ENCODE measurements at places on chromosomes 16 and 17.

DNA sequence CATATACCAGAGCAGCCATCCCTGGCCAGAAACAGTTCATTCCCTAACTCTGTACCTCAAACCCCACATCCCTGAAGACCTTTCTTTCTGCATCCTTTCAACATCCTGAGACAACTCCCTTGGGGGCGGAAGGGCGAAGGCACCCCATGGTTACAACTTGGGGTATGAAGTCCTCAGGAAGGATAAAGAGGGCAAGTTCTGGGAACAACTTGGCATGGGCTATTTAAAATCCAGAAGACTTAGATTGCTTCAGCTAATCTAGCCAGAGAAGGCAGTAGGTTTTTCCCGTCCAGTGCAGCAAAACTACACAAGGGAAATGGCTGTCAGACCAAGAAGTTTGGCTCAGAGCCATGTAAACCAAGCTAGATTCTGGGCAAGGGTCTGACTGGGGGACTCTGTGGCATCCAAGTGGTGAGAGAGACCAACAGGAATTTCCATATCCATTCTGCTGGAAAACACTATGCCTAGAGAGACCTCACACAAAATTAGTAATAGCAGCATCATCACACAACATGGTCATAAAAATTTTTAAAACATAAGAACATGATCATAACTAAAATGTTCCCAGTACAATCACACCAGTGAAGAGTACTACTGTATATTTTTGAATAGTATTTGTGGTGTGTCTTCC, 113.2 kb downstream of the CDYL2 start:
- no peak for DNase-seq

DNA sequence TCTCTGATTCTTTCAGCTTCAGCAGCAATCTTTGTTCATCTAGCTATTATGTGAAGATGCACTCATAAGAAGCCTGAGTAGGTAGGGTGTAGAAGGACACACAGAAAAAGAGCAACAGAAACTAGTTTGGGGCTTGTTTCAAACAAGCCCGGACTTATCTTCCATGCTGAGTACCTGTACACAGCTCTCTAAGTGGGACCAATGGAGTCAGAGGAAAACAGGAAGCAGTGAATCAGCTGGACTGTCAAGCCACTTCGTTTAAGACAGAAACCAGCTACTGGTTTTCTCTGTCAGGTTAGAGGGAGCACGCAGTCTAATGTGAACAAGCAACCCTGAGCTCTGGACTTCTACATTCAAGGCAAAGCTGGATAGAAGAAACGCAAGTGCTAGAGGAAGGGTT, 16.0 kb downstream of the MAP2K6 start:
- no peak for DNase-seq

- DNase-seq, result no peak
Measured at GRCh38 chr16:85027958-85028684, 526 bp downstream of the KIAA0513 start.

GRCh38 chr16:25264597-25264996, 7.0 kb upstream of the ZKSCAN2 start:
- DNase-seq, result no peak

- no peak for DNase-seq
Measured at GRCh38 chr16:8845699-8846298, 23.0 kb downstream of the CARHSP1 start.

DNA sequence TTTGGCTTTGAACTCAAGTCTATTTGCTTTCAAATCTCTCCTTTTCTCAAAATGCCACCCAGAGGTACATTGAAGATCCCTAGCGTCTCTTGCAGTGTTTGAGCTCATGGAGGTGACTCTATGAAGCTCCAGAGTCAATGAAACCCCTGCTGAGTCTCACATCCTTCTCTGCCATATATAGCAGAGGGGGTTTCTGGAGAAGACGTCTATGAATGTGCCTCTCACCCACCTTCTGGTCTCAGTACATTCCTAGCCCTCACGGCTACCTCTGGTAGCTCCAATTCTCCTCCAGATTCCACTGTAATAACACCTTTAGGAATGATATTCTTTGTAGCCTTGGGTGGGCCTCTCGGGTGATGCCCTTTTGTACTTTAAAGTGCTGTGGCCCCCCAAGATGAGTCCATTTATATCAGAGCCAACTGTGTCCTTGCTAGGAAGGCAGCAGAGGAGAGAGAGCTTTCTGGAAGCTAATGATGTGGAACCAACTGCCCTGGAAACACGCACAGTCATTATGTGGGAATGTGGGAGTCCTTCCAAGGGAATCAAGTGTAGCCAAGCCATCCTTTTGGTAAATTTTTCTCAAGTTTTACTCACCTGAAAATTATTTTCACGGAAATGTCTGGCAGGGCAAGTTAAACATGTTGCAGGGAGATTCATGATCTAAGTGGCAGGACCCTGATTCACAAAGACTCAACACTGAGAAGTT, 123.4 kb downstream of the ASIC2 start:
- no peak for DNase-seq

DNA sequence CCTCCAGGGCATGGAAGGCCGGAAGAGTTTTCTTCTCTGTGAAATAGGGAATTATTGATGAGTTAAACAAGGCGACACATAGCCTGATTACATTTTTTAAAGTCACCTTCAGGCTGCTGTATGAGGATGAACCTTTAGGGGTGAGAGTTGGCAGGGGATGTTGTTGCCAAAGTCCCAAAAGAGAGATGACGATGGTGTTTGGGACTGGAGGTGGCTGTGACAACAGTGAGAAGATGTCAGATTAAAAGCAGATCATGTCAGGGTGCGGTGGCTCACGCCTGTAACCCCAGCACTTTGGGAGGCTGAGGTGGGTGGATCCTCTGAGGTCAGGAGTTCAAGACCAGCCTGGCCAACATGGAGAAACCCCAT, 16.8 kb upstream of the ASGR2 start:
- DNase-seq, result peak; percentile 30

DNA sequence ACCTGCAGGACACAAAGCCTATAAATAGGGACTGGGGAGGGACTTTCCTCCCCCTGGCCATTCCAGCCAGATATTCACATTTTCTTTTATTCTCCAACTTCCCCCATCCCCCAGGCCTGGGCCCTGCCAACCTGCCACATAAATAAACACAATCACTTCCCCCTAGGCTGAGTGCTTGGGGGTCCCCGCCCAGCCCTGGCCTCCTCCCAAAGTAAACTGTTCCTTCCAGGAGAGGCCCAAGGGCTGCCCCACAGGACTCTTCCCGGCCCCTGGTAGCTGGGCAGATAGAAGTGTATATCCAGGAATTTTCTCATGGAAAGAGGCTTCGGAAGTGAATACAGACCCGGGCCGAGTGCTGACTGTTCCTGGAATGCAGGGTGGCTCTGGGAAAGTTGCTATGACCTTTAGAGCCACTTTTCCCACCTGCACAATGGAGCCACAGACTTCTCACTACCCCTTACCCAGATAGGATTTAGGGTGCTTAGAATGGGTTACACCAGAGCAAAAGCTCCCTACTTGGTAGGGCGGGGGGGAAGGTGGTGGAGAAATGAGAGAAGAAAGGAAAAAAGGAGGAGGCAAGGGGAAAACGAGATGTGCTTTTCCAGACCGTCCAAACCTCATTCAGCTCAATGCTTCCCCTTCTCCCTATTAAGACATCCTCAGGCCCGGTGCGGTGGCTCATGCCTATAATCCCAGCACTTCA, 8.5 kb downstream of the CSF3 start:
- DNase-seq, result no peak

DNA sequence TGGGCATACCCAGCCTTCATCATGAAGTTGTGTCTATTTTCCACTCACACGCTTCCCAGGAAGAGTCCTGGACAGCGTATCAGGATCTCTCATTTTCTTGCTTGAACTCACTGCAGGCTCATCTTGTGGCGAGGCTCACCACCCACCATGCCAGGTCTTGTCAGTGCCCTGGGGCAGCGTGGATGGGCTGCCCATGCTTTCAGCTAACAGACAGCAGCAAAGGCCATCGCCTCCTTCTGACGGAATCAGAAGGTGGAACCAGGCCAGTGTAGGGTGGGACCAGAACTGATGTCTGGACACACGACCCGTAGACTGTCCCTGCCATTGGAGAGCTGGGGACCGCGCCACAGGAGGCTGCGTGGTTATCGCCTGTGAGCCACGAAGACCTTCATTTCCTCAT, 169.4 kb downstream of the FOXL1 start:
- DNase-seq, result no peak

- DNase-seq, result peak; percentile 75
Measured at GRCh38 chr16:2090777-2091546, 43.2 kb downstream of the TSC2 start.

DNA sequence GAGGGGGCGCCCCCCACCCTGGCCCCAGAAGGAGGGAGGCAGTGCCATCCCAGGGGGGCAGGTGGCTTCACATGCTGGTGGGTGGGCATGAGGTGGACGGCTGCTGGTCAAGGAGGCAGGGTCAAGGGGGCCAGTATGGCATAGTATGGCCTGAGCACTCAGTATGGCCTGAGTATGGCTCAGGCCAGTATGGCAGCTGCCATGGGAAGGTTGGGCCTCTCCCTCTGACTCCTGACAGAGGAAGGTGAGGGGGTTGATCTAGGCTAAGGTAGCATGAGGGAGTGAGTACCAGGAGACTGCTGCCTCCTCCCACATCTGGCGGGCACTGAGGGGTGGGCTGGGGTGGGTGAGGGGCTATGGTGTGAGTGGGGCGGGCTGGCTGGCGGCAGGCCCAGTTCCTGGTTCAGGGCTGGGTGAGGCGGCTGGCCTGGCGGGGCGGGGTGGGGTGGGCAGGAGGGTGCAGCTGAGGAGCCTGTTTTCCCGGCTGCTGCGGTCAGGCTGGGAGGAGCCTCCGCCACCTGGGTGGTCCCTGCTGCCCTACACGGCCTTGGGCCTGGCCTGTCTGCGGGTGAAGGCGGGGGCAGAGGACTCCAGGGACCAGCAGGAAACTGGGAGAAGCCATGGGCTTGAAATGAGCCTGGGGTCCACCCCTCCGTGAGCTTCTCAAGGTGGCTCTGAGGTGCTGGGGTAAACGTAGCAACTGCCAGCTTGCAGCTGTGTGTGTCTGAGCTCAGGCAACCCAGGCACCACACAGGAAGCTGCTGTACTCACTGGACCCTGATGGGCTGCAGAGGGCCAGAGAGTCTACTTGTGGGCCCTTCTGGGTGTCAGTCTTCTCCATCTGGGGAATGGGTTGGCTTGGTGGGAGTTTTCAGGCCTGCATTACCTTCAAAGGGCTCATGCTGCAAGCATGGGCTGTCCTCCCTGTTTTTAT, 57.0 kb downstream of the RAI1 start:
- no peak for DNase-seq

- DNase-seq, result no peak
Measured at GRCh38 chr17:40883031-40883430, 2.0 kb downstream of the KRT20 start.

DNA sequence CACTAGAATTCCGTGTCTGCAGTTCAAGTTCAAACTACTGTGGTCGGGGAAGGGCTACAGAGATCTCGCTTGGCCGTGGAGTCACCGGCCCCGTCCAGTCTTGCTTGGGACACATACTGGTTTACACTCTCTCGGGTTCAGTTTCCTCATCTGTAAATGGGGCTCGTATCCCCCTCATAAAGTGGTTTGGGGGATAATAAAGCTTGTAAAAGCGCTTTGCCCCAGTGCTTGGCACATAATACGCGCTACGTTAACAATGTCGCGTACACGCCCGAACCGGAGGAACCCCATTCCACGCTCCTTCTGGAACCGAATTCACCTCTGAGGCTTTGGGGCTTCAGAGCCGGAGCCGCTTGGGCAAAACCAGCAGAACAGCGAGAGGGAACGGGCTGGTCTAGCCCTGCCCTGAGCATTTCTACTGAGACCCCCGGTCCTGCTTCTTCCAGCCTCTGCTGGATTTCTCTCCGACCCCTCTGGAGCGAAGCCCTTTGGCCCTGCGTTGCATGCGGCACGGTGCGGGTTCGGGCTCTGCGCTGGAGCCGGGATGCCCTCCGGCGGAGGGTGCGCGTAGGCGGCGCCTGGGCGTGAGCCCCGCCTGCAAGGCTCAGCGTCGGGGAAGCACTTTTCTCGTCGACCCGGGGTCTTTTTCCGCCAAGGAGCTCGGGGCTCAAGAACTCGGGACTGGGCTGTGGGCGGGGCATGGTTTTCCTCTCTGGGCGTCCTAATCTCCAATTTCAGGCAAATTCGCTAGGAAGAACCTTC, 26.1 kb upstream of the HOXB13 start:
- DNase-seq, result no peak

DNA sequence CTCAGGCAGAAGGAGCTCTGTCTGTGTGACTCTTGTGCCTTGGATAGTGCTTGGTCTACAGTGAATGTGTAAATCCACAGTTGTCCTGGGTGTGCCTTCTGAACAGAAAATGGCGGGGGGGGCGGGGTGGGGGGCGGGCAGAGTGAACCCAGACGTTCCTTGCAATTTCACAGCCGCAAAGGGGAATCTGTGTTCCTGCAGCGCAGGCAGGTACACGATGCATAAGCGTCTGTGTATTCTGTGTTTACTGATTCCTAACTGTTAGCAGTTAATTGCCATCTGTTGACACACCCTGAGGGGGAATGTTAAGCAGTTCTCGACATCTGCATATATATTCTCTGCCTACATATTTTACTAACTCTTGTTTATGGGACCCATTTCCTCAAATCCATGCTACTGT, 123.5 kb upstream of the ZFHX3 start:
- no peak for DNase-seq

- DNase-seq, result no peak
Measured at GRCh38 chr17:75856062-75856756, 1.1 kb upstream of the WBP2 start.

DNA sequence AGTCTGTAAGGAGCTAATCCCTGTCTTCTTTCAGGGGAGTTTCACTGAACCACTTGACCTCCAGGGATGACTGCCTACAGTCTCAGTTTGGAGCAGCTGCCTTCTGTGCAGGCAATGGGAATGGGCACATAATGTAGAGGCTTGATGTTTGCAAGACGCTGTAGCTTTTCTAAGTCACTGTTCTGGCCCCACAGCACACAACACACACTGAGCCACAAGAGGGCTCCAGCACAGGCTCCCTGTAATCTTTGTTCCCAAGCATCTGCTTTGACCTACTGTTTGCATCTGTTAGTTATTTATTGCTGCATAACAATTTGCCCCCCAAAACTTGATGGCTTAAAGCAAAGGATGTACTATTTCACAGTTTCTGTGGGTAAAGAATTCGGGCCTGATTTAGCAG, 419.0 kb upstream of the ASIC2 start:
- no peak for DNase-seq

- no peak for DNase-seq
Measured at GRCh38 chr17:39772415-39772814, 34.7 kb downstream of the GRB7 start.

DNA sequence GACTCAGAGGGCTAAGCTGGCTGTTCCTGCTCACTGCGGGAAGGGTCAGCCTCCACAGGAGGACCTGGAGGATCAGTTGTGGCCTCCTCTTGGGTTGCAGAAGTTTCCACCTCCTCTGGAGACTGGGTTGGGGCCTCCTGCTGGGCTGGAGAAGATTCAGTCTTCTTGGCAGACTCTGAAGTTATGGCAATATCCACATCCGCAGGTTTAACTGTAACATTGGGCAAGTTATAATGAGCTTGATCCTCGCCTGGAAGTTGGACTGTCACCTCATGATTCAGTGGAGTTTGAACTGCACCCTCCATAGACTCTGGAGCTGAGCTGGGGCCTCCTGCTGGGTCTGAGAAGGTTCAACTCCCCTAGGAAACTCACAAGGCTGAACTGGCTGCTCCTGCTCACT, 47.6 kb upstream of the TMEM97 start:
- no peak for DNase-seq

All from activated effector memory CD4-positive, alpha-beta T cell treated with anti-CD3 and anti-CD28 coated beads, Interleukin-2, amount 50 U/mL, for 16 hours (primary cell).